ENCODE measurements at places on chromosomes 12 and 14.

- ATAC-seq: no peak
Observed at GRCh38 chr12:106962286-106962685, 6.6 kb downstream of the TMEM263 start.

GRCh38 chr12:120257041-120257821, 8.3 kb downstream of the PXN start:
- peak; percentile 26 for ATAC-seq

GRCh38 chr12:31034372-31034771, 39.3 kb upstream of the DDX11 start:
- no peak for ATAC-seq

GRCh38 chr14:99452968-99453367, 27.7 kb downstream of the SETD3 start:
- no peak for ATAC-seq

DNA sequence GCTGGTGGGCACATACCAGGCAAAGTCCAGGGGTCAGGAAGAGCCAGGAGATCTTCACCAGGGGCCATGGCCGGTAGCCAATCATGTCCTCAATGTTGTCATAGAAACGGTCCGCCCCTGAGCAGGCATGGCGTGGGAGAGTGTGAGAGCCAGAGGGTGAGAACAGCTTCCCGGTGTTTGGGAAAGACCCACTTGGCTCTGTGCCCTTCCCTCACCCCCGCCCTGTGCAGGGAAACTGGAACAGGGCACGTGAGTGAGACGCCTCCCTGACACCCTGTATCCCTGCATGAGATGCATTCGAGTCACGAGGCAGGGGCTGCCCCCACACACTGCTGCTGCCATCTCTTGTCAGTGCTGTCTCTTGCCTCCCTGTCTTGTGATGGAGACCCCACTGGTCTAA, 20.7 kb downstream of the SLC6A12 start:
- ATAC-seq: no peak

DNA sequence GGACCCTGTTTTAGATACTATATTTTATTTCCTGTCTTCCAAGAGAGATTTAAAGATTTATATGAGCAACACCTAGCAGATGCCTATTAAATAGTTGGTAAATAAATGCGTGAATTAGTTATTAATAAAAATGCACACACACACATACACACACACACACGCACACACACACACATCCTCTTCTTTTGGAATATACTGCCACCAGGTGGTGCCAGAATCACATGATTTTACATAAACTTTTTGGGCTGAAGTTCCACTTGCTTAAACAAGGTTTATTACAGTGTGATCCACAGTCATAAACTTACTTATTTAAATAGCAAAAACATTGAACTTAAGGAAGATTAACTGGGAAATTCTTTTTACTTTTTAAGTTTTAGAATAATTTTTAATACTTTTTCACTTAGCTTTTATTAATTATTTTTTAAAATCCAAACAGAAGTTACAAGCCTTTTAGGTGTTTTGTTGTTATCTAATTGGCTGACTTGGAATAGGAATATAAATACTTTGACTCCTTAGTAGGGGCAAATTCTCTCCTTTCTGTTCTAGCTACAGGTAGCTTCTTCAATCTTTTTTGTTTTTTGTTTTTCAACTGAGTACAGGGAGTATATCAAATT, 17.5 kb downstream of the RAD51B start:
- ATAC-seq: peak; percentile 75

- no peak for ATAC-seq
Observed at GRCh38 chr12:8969861-8970411, 19.4 kb upstream of the KLRG1 start.
